ENCODE measurements at places on chromosomes 2 and 18.
A peak's percentile ranks its signal among the peaks of the same experiment; 100 is the strongest.

- H3K36me3 ChIP-seq, result no peaks in the 10 kb centered on the region
- H3K4me3 ChIP-seq, result no peak overlapping the region
Observed at GRCh38 chr2:55490554-55490953, 29.0 kb upstream of the CFAP36 start.

DNA sequence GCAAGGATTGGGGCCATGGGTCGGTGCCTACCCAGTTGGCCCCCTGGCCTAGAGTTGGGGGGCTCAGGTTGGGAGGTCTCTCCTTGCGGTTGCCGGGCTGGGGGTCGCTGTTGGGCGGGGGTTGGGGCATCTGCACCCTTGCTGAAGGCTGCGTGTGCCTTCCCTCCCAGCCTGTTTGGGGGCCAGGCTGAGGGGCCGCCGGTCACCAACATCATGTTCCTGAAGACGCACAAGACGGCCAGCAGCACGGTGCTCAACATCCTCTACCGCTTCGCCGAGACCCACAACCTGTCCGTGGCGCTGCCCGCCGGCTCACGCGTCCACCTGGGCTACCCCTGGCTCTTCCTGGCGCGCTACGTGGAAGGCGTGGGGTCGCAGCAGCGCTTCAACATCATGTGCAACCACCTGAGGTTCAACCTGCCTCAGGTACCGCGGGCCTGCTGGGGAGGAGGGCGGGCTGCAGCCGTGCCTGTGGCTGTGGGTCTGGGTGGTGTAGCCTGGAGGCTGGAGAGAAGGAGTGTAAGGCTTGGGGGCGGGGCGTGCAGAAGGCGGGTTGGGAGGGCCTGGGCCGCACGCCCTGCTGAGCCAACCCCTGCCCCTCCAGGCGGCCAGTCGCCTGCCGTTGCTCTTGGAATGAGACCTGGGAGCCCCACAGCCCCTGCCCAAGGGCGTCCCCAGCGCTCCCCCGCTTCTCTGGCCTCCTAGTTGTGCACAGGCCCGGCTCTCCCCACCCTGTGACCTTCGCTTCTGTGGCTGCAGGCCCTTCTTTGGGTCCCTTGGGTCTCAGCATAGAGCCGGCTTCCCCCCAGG lies 7.2 kb upstream of the NEU4 start:
- H3K4me3 ChIP-seq, result no peak overlapping the region
- no peaks in the 10 kb centered on the region for H3K4me1 ChIP-seq
- no peak overlapping the region for H3K27ac ChIP-seq
- H3K36me3 ChIP-seq, result no peaks in the 10 kb centered on the region

GRCh38 chr2:8684540-8684877 lies 2.7 kb downstream of the ID2 start:
- H3K4me3 ChIP-seq, result peak overlapping the region; percentile 55
- H3K27me3 ChIP-seq, result no peaks in the 10 kb centered on the region
- peak overlapping the region; percentile 67 for H3K27ac ChIP-seq
- H3K36me3 ChIP-seq, result no peaks in the 10 kb centered on the region

DNA sequence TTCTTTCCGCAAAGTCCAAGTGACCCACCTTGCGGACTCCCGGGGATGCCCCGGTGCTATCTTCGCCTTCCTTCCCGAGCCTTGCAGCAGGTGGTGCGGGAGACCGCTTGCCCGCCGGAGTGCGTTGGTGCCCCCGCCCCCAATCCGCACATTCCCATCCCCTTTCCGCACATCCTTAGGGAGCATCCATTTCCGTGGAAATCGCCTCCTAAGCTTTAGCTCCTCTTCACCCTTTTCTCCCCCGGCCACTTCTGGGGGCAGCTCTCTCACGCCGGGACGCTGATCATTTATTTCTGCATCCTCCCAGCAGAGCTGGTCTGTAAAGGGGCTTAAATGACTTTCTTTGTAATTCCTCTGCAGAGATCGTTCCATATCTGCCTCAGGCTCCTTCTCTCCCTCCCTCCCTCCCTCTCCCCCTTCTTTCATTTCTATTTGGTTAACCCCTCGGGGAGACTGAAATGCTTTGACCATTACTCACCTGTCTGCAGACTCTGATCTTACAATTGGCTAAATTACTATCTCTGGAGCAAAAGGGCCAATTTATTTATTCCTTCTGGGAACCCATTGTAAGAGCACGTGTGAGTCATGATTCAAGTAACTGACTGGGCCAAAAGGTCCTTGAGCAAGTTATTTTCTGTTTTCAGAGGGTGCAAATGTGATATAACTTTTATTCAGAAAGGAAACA lies 1.3 kb upstream of the LYPD1 start:
- no peak overlapping the region for H3K27ac ChIP-seq
- H3K27me3 ChIP-seq, result no peaks in the 10 kb centered on the region
- no peaks in the 10 kb centered on the region for H3K4me1 ChIP-seq
- DNase-seq, result no peak
- no peak overlapping the region for H3K4me3 ChIP-seq

DNA sequence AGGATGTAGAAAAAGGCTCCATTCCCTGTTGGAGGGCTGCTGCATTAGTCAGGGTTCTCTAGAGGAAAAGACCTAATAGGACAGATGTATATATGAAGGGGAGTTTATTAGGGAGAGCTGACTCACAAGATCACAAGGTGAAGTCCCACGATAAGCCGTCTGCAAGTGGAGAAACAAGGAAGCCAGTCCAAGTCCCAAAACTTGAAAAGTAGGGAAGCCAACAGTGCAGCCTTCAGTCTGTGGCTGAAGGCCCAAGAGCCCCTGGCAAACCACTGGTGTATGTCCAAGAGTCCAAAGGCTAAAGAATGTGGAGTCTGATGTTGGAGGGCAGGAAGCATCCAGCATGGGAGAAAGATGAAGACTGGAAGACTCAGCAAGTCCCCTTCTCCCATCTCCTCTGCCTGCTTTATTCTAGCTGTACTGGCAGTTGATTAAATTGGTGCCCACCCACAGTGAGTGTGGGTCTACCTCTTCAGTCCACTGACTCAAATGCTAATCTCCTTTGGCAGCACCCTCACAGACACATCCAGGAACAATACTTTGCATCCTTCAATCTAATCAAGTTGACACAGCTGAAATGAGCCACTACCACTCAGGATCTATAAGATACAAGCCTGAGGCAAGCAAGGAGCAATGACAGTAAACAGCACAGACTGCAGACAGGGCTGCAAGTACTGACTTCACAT lies 30.0 kb upstream of the ATG16L1 start:
- H3K27ac ChIP-seq, result no peak overlapping the region
- no peaks in the 10 kb centered on the region for H3K27me3 ChIP-seq
- H3K4me1 ChIP-seq, result no peaks in the 10 kb centered on the region

- peaks cover 30% of the 10 kb centered on the region for H3K4me1 ChIP-seq
- no peak overlapping the region for H3K27ac ChIP-seq
- no peaks in the 10 kb centered on the region for H3K27me3 ChIP-seq
- H3K36me3 ChIP-seq, result no peaks in the 10 kb centered on the region
- peak; percentile 27 for DNase-seq
Observed at GRCh38 chr2:150051004-150051403, 436.5 kb downstream of the RND3 start.

GRCh38 chr2:240765007-240765406 lies 55.0 kb downstream of the KIF1A start:
- no peak overlapping the region for H3K27ac ChIP-seq
- DNase-seq, result no peak
- peaks cover 33% of the 10 kb centered on the region for H3K27me3 ChIP-seq
- no peaks in the 10 kb centered on the region for H3K4me1 ChIP-seq

DNA sequence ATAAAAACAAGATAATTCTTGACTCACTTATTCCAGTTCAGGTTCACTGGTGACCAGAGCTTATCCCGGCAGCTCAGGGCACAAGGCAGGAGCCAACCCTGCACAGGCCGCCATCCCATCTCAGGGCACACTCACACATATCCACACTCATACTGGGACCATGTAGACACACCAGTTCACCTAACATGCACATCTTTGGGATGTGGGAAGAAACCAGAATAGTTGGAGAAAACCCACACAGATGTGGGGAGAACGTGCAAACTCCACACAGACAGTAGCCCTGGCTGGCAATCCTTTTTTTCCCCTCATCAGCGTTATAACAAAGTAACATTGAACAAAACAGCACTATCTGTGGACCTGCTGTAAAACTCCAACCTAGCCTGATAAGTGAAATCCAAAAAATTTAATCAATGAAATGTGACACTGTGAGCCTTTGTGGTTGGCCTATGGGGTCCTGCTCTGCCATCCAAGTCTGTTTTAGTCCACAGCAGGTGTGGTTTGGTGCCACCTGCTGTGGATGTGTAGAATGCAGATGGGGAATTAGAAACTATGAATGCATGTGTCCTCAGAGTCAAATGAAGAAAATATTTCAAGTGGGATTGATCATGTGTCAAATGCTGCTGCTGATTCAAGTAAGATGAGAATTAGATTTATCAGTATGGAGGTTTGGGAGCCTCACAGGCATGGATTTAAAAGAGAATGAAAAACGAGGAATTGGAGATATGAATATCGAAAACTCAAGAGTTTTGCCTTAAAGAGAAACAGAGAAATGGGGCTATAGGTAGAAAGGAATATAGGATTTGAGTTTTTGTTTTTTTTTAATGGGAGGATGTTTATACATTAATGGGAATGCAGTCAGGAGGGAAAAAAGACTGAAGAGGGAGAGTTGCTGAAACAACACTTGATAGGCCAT lies 47.0 kb downstream of the UGP2 start:
- peak; percentile 59 for DNase-seq
- H3K27me3 ChIP-seq, result no peaks in the 10 kb centered on the region
- no peak overlapping the region for H3K27ac ChIP-seq
- peaks cover 4% of the 10 kb centered on the region for H3K36me3 ChIP-seq

DNA sequence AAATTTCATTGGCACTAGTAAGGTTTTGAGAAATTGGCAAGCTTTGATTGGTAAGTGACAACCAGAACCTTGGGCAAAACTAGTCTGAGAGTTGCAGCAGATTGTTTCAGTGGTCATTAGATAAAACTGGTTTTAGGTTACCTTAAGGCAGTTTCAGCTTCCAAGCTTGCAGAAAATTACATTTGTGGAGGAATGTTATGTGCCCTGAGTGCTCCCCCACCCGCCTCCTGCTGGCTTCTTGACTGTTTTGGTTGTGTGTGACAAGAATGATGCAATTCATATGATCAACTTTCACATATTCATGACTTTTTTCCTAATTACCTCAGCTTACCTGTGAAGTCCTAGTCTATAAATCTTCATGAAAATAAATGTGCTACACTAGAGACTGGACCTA lies 599.5 kb upstream of the ZNF804A start:
- no peaks in the 10 kb centered on the region for H3K27me3 ChIP-seq
- H3K27ac ChIP-seq, result no peak overlapping the region
- no peaks in the 10 kb centered on the region for H3K4me1 ChIP-seq
- DNase-seq, result no peak

DNA sequence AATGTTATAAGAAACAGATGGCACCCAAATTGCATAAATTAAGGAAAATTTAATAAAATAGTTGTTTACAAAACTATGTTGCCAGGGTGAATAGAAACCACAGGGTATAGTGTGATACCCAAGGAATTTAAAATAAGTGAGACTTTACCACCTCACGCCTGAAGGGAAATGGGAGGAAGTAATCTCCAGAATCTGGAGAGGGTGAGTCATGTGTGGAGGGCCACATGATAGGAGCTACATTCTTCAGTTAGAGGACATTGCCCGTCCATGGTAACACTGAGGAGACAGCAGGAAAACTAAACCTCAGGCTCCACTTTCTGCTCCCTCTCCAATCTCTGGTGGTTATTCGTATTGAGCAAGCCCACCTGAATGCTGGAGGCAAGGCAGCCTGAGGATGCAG lies 97.2 kb upstream of the NXPH2 start:
- H3K4me3 ChIP-seq, result no peak overlapping the region
- H3K27me3 ChIP-seq, result no peaks in the 10 kb centered on the region
- no peak overlapping the region for H3K27ac ChIP-seq
- no peak for DNase-seq

- no peak overlapping the region for H3K27ac ChIP-seq
- no peaks in the 10 kb centered on the region for H3K4me1 ChIP-seq
- no peak for DNase-seq
- no peaks in the 10 kb centered on the region for H3K27me3 ChIP-seq
- H3K4me3 ChIP-seq, result no peak overlapping the region
Observed at GRCh38 chr18:8800876-8801262, 95.5 kb downstream of the MTCL1 start.

GRCh38 chr2:219509780-219510511 lies 4.3 kb upstream of the ASIC4 start:
- no peak overlapping the region for H3K4me3 ChIP-seq
- DNase-seq, result no peak
- no peaks in the 10 kb centered on the region for H3K4me1 ChIP-seq
- peaks cover 54% of the 10 kb centered on the region for H3K27me3 ChIP-seq

GRCh38 chr2:12202313-12203075 lies 456.1 kb downstream of the LPIN1 start:
- no peaks in the 10 kb centered on the region for H3K36me3 ChIP-seq
- H3K4me1 ChIP-seq, result no peaks in the 10 kb centered on the region
- H3K4me3 ChIP-seq, result no peak overlapping the region
- H3K27ac ChIP-seq, result no peak overlapping the region
- no peak for DNase-seq

- no peak overlapping the region for H3K4me3 ChIP-seq
- no peak overlapping the region for H3K27ac ChIP-seq
- H3K36me3 ChIP-seq, result no peaks in the 10 kb centered on the region
- H3K4me1 ChIP-seq, result no peaks in the 10 kb centered on the region
- H3K27me3 ChIP-seq, result peaks cover 56% of the 10 kb centered on the region
- no peak for DNase-seq
Observed at GRCh38 chr2:238863231-238863630, 15.3 kb downstream of the TWIST2 start.

DNA sequence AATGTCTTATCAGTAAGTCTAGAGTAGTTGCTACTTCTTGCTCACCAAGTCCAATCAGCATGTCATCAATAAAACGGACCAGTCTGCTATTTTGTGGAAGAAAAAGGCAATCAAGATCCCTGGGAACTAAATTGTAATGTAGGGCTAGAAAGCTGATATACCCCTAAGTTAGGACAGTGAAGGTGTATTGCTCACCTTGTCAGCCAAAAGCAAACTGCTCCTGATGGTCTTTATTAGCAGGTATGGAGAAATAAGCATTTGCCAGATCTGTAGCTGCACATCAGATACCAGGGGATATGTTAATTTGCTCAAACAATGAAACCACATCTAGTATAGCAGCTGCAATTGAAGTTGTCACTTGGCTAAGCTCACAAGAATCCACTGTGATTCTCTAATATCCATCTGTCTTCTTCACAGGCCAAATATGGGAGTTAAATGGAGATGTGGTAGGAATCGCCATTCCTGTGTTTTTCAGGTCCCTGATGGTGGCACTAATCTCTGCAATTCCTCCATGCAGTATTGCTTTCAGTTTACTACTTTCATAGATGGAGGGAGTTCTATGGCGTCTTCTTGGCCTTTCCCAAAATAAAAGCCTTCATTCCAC lies 75.0 kb downstream of the TMEM237 start:
- DNase-seq, result no peak
- H3K4me3 ChIP-seq, result no peak overlapping the region
- no peak overlapping the region for H3K27ac ChIP-seq
- peaks cover 6% of the 10 kb centered on the region for H3K4me1 ChIP-seq
